ENCODE measurements at places on chromosomes 16 and 17. TPM values are rescaled to one million over a fixed set of nuclear protein-coding genes. Genes with fewer than 3 reads are reported as not detected.

GRCh38 chr16:29684679-29685078 lies 5.7 kb downstream of the QPRT start:
- no peak for DNase-seq

DNA sequence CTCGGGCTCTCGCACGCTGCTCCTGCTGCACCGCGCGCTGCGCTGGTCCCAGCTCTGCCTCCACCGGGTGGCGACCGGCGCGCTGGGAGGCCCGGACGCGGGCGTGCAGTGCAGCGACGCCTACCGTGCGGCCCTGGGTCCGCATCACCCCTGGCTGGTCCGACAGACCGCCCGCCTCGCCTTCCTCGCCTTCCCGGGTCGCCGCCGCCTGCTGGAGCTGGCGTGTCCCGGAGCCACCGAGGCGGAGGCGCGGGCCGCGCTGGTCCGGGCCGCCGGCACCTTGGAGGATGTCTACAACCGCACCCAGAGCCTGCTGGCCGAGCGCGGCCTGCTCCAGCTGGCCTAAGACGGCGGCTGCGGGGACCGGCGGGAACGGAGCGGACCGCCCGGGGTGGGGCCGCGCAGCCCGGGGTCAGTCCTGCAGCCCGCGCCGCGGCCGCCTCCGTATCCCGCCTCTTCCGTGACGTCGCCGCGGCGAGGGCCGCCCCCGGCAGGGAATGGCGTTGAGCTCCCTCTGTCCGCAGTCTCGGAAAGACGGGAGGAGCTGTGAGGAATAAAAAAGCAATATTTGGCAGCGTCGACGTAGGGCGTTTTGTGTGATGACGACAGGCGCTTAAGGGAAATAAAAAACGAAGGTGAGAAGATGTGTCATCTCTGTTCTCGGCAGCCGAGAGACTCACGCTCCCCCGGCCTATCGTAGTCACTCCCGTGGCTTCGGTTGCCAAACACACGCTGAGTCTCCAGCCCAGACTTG lies 1.4 kb downstream of the GLTPD2 start:
- DNase-seq: peak; percentile 81

DNA sequence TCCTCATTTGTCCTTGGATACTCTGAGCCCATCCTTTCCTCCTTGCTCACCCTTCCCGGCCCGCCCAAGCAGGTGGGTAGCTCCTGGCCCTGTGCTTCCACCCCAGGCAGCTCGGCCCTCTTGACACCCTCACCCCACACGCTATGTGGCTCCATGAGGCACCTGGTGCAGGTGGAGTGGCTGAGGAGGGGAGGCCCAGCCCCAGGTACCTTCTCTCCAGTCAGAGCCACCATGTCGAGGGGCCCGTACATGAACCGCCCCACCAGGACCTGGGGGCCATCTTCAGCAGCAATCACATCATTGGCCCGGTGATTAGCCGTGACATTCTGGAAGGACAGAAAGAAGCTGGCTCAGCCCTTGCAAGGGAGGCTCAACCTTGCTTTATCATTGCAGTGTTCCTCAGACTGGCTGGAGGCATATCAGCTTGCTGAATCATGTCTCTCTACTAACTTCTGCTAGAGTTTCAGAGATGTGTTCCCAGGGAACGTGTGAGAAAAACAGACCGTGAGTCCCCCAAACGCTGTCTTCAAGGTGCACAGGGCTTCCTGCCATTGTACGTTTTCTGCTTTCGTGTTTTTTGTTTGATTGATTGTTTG lies 20.3 kb downstream of the PIMREG start:
- DNase-seq: no peak

DNA sequence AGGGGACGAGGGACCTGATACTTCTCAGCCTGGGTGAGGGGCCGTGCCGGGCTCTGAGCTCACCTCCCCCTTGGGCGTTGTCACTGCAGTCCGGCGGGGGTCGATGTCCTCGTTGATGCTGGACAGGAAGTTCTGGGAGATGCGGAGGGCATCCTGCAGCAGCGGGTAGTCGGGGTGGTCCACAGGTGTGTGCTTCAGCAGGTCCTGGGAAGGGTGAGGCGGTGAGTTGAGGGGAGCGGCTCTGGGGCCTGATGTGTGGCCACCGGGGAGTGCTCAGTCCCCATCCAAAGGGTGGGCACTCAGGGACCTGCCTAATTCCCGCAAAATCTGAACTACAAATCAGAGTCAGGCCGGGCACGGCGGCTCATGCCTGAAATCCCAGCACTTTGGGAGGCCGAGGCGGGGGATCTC lies 75.6 kb downstream of the TIMM22 start:
- DNase-seq: no peak

DNA sequence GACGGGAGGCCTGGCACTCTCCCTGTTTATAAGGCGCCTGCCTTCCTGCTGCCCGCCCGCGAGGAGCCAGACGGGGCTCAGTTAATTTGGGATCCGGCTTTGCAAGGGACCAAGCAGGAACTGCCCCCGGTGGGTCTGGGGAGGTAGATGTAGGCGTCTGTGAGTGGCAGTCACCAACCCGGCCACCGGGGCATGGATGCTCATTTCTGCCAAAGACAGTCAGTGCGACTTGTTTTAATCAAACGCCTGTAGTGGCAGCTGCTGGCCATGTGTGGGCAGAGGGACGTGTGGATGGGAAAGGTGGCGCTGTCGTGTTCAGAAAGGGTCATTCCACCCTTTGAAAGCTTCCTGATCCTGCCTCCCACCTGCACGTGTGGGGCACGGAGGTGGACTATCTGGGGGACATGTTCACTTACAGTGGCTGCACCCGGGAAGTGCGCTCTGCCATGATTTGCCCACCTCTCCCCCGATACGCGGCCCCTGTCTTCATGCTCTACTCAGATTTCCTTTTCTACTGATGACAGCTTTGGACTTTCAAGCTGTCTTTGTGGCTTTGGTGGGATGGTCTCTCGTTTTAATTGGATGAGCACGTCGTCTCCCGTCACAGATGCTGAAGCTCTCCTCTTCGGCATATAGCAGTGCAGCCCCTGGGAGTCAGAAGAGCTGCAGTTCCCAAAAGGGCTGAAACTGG lies 60.3 kb upstream of the CIBAR2 start:
- no peak for DNase-seq

GRCh38 chr16:31508706-31509195 lies 560 bp upstream of the RUSF1 start:
- no peak for DNase-seq

DNA sequence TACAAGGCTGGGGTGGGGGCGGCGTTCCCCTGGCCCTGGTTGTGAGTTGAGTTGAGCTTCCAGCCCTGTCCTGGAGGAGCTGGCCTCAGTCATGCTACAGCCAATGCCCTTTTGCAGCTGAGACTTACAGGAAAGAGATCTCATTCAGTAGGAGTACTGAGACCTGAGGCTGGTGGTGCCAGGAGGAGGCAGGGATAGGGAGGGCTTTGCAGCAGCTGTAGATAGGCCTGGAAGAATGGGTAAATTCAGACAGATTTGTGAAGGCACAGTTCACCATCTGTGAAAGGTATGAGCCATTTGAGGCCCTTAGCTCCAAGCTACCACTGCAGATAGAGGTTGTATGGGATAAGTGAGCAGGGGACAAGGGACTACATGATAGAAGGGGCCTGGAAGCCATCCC lies 5.6 kb downstream of the STX4 start:
- DNase-seq: no peak

- DNase-seq: no peak
Measured at GRCh38 chr16:1057252-1057932, 15.2 kb upstream of the SSTR5 start.

- DNase-seq: peak; percentile 75
Measured at GRCh38 chr16:56632156-56632847, at the start of gene MT1M. Gene MT1M, plus strand, starts transcription at chr16:56632659. Its CDS starts 73 bp downstream, at chr16:56632732.

DNA sequence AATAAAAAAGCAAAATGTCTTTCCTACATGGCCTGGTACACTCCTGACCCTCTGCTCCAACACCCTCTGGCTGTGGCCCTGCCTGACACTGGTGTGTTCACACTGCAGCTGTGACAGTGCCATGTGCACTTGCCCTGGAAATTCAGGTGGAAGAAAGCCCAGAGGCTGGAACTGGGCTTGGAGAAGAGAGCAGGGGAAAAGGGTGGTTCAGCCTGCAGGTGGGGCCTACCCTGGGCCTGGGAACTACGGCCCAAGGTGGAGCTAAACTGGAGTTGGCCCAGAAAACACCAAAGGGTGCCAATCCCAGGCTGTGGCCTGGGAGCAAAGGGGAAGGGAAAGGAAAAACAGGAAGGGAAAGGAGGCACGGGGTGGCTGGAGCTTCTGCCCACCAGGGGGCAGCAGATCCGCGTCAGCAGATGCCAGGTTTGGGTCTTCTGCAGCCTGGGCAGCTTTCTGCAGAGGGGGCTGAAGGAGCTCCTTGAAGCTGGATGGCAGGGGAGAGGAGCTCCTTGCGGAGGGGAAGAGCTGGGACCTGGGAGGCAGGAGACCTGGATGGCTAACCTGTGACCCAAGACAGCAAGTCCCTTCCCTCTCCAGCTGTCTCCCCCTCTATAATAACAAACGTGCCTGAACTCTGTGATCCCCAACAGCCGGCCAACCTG lies 15.4 kb upstream of the CTCF start:
- DNase-seq: peak; percentile 70

GRCh38 chr17:9339958-9340357 lies 235.7 kb downstream of the STX8 start:
- no peak for DNase-seq

DNA sequence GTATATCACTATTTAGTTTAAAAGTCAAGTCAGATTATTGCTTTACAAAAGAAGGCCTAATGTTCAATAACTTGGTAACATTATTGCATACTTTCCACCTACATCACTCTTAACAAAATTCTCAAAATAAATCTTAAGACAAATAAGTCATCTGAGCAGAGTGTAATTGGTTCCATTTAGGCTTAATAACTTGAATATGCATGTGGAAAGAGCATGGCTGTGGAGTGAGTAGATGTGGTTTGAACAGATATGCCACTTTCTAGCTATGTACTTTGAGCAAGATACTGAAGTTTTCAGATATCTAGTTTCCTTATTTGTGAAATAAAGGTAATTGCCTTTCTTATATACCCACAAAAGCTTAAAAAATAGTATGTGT lies 6.7 kb upstream of the EVI2A start:
- no peak for DNase-seq

DNA sequence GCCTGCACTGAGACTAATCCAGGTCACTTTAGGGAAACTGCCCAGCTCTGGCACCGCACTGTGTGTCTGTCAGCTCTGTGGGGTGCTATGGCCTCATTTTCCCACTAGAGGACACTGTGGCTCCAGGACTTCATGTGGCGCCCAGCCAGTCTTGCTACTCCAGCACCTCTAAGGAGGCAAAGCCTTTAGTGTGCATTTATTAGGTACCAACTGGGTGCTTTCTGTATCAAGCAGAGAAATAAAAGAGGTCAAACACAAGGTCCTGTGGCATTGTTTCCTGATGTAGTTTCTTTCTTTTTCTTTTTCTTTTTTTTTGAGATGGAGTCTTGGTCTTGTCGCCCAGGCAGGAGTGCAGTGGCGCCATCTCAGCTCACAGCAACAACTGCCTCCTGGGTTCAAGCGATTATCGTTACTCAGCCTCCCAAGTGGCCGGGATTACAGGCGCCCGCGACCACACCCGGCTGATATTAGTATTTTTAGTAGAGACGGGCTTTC lies 12.5 kb upstream of the RHBDL3 start:
- DNase-seq: peak; percentile 59

DNA sequence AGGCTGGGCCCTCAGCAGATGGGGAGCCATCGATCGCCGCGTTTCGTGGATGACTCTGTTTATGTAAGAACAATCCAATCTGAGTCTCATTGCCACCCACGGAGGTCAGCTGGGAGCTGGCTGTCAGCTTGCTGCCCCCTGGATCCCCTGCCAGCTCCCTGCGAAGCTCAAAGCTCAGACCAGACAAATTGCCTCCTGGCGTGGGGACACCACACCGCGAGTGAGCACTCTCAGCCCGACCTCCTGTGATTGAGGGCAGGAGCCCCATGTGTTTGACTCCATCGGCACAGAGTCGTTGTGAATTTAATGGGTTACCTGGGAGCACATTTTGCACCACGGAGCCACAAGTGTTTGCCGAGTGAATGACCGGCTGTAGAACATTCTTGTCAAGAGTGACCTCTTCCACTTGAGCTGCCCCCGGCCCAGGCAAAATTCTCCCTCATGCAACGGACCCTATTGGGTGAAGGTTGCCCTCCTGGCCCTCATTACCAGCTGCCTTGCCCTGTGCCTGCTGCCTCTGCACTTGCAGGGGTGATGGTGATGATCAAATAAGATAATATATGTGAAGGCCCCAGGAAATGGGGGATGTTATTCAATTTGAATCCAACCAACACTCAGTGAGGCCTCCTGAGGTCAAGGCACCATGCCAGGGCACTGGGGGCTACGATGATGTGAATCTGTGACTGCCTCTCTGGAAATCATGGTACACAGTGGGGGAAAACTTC lies 7.6 kb upstream of the GFAP start:
- no peak for DNase-seq

- no peak for DNase-seq
Measured at GRCh38 chr17:78915872-78916632, 9.1 kb downstream of the TIMP2 start.

GRCh38 chr17:69729944-69730343 lies 315.4 kb downstream of the MAP2K6 start:
- DNase-seq: no peak

DNA sequence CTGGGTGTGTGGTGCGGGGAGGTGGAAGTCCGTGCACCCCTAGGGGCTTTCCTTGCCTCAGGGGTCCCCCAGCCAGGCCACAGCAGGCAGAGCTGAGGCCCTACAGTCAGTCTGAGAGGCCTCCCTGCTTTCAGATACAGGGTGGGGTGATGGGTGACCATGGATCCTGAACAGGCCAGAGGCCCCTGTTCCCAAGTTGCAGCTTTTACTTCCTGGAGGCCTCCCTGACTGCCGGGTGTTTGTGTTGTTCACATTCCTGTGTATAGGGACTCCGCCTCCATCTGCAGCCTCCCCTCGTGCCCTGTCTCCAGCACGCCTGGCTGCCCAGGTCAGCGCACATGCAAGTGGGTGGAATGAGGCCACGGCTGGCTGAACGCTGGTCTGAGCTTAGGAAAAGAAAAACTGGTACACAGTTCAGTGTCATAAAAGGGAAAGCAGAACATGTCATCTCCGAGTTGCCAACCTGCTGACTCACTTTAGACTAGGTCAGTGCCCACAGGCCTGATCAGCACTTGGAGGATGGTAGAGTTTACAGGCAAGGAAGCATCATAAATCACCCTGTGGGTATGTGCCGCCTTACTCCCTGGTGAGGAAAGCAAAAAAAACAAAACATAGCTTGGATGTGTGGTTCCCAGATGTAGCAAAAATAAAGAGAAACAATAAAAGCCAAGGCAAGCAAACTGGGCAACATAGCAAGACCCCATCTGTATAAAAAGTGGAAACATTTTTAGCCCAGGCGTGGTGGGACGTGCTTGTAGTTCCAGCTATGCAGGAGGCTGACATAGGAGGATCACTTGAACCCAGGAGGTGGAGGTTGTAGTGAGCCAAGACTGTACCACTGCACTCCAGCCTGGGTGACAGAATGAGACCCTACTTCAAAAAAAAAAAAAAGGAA lies 6.2 kb upstream of the SLC7A6 start:
- no peak for DNase-seq

The GPS1 gene
- 157 TPM for total RNA-seq

The PRSS8 gene
- 87.7 TPM for total RNA-seq

The KRT27 gene
- not detected for total RNA-seq

The ATXN2L gene
- 227 TPM for total RNA-seq

The DLX4 gene
- total RNA-seq: 0.88 TPM

The HOXB5 gene
- not detected for total RNA-seq

The YPEL2 gene
- 3.5 TPM for total RNA-seq

Measured in H1 (cell line).